ENCODE measurements at places on chromosomes 12 and 14.

- DNase-seq = no peak
Observed at GRCh38 chr14:58994130-58994529, 194.3 kb upstream of the DAAM1 start.

GRCh38 chr14:102998393-102998792 lies 59.0 kb downstream of the CDC42BPB start:
- no peak for DNase-seq

GRCh38 chr14:94769391-94770250 lies at the start of gene GSC:
Gene GSC, minus strand, starts transcription at chr14:94770113. Its CDS starts 98 bp downstream, at chr14:94770015.
- no peak for DNase-seq

GRCh38 chr12:122979001-122979907 lies 1.2 kb upstream of the ARL6IP4 start:
- no peak for DNase-seq

DNA sequence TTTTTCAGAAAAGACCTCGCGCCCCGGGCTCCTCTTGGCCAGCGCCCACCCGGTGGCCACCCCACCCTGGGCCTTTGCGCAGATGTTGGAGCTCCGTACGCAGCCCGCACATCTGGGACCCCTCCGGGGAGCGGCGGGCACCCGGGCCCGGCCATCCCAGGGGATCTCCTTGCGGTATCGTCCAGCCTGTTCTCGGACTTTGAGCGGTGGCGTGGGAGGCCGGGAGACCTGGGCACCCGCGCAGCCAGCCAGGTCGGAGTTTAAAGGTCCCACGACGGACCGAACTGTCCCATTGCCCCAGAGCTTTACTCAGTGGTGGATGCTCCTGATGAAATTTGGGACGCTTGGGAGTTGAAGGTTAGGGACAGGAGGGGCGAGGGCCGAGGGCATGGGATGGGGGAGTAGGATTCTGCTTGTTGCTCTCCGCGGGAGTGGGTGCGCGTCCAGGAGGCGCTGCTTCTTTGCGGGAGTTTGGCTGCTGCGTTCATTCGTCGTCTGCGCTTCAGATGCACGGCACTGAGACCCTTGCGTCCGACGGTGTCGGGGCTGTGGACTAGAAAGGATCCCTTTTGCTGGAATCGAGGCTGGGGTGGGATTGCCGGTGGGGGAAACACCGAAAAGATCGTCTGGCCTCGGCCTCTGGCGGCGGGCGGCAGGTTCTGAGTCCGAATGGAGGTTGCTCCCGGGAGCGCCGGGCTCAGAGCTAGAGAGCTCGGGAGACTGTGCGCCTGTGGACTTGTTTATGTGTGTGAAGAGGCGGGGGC lies 1.4 kb downstream of the NTF3 start:
- DNase-seq = no peak
